SIG-M5 (cell line): ENCODE measurements at places on chromosomes 1 and 21.

GRCh38 chr1:216710055-216710454, 13.2 kb downstream of the ESRRG start:
- DNase-seq, result no peak

GRCh38 chr21:45867671-45868081, 113.9 kb upstream of the COL6A1 start:
- no peak for DNase-seq

DNA sequence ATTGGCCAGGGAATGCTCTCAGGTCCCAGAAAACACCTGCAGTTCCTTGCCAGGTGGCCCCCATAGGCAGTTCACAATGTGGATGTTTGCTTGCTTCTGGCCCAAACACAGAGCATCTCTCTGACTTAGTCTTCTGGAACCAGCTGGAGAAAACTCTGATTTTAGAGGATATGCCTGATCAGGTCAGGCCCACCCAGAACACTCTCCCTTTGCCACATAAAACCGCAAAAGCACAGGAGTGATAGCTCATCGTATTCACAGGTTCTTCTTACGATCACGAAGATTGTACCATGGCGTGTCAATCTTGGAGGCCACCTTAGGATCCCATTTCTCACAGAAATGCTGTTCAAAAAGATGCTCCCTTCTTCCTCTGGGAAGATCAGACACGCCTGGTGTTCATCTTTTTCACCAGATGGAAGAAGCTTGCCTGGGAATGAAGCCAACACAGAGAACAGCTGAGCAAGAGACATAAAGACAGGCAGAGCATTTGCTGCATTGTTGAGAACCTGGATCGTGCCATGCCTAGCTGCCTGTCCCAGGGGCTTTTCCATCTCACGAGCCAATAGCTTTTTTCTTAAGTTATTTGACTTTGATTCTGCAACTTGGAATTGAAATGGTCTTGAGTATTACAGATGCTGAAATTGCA, 11.6 kb upstream of the CD247 start:
- no peak for DNase-seq

- no peak for DNase-seq
These were observed 24.8 kb upstream of the CITED4 start for GRCh38 chr1:40887012-40887378.

- DNase-seq, result no peak
These were observed 2.3 kb downstream of the TCHH start for GRCh38 chr1:152112885-152113432.

- DNase-seq, result no peak
These were observed 204.7 kb downstream of the NFIA start for GRCh38 chr1:61287014-61287413.

GRCh38 chr1:223716302-223716862, 4.0 kb downstream of the CAPN2 start:
- DNase-seq, result no peak

DNA sequence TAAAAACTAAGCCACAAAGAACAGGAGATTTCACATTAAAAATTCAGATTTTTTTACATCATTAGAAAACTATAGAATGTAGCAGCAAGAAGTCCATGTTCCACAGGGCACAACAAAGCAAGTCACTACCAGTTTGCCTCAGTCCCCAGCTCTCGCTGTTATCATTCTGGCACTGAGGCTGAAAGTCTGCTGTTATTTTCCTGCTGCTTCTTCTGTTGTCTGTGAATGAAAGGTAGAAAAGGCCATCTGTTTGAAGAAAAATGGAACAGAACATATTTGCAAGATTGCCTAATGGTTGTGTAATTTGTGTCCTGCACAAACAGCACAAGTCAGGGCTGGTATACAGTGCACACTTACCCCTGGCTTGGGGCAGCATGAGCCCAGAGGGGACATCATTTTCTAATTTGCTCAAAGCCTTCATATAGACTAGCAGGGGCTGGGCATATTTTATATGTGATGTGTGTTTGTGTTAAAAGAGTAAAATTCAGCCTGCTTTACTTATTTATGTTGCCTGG, 105.6 kb upstream of the COG2 start:
- DNase-seq, result no peak

- DNase-seq, result no peak
These were observed 425.7 kb upstream of the USP24 start for GRCh38 chr1:55640708-55641473.

DNA sequence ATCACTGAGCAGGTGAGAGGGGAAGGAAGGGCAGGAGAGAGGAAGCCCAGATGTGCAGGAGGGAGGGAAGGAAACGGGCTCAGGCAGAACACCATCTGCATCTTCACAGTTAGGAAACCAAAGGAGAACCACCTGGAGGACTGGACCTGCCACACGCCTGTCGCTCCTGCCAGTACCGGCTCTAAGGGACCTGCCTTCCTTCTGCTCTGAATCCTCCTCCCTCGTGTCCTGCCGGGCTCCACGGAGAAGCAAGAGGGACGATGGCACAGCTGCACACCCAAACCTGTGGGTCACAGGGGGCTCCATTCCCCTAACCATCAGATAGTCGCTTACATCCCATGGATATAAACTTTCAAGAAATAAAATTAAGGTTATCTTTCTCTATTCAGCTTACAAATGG, 56.1 kb downstream of the TOR1AIP2 start:
- no peak for DNase-seq

DNA sequence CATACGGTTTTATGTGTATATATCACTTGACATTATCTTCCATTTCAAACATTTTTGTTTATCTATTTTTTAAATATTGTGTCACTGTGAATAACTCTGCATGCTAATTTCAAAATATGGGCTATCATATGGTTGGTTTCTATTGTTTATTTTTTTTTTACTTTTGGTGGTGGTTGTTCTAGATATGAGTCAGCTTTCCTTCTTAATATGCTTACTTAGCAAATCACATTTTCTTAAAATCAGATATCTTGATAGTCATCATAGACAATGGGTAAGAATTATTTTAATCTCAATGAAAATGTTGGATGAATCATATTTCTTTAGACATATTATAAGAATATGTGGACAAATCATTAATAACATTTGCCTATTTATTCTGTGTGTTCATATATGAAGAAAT, 881.5 kb downstream of the BRINP3 start:
- no peak for DNase-seq

DNA sequence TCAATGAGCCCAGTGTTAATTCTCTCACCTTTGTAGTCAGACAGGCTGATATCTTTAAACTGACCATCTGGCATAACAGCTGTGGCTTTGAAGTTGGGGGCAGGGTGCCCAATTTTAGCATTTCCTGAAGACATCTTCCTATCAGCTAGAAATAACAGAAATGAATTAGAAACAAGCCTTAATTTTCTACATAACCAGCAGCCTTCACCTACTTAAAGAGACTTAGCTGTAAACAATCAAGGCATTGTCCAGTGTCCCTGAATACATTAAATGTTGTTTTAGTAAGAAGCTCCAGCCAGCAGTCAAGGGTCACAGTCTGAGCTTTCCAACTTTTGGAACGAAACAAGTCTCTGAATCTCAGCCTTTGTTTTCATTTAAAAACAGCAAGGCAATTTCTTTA, 2.8 kb downstream of the PRDX1 start:
- DNase-seq, result no peak

GRCh38 chr1:110055493-110056284, 14.8 kb downstream of the ALX3 start:
- DNase-seq, result no peak

DNA sequence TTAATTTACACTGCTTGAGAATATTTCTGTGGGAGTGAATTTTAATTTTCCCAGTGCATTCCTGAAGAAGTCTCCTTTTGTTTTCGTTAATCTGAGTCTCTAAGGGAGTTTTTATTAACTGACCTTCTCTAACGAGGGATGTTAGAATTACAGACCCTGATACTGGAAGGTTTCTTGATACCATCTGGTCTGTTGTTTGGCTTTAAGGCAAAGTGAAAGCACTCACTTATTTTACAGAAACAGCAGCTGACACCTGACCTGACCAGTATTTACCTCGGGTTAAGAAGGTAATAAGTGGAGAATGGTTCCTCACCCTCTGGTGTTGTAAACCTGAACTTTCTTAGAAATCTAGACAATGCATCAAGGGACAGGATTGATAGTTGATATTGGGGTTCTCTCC, 12.4 kb downstream of the CDC14A start:
- DNase-seq, result no peak

DNA sequence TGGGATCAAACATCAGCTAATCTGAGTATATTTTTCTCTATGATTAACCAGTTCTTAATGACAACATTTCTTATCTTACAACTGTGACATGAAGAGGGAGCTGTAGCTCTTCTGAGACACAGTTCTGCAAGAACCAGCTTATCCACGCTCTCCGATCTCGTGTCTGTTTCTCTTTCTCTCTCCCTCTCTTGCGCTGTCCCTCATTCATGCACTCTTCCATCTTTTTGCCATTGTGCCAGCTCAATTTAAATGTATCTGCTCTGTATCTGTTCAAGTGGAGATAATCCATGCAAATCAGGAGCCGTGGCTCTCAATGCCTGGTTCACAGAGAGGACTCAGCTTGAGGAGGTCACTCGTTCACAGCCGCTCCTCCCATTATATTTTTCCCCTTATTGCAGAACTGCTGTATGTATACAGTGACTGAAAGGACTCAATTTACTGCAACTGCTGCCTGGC, 494.7 kb upstream of the ADGRL2 start:
- DNase-seq, result no peak

DNA sequence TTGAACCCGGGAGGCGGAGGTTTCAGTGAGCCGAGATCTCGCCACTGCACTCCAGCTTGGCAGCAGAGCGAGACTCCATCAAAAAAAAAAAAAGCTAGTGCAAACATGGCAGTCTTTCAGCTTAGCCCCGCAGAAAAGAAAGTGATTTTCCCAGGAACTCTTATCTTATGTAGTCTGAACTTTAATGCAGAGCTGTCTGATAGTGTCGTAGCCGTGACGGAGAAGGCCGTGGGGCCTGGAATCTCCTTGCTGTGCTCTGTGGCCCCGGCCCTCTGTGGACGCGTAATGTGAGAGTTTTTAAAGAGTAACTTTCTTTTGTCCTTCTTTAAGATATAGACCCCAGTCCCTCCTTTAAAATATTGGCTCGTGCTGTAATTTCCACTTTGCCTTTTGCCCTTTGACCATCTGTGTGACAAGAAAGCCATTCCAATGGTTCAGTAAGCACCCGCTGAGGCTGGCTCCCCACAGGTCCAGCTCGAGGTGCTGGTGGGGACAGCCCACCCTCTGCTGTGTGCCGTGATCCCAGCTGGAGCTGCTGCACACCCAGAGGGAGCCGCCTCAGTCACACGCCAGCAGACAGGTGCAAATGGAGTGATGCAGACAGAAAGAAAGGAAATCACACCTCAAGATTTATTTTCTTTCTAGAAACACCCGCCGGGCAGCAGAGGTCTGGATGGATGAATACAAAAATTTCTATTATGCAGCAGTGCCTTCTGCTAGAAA, 164.0 kb downstream of the PGBD5 start:
- DNase-seq, result no peak

GRCh38 chr1:63122079-63122478, 200.3 kb upstream of the FOXD3 start:
- DNase-seq, result no peak

- no peak for DNase-seq
These were observed 34.6 kb upstream of the NID1 start for GRCh38 chr1:236099355-236099974.

DNA sequence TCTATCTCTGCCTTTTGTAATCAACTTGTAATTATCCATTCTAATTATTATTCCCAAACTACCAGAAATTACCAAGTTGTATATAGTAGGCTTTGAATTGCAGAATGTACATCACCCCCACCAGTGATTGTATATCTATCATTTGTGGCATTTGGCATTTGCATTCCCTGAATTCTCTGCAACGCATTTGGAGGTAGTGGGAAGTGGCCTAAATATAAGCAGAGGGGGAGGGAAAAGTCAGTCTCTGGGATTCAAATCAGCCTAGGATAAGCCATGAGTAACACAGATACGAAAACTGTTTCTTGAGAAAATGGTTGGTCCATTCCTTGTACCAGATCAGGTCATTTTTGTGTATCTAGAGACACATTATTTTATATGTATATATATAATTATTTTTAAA, 20.7 kb downstream of the DDX20 start:
- no peak for DNase-seq

- DNase-seq, result no peak
These were observed 144.7 kb downstream of the CASZ1 start for GRCh38 chr1:10651793-10652192.

DNA sequence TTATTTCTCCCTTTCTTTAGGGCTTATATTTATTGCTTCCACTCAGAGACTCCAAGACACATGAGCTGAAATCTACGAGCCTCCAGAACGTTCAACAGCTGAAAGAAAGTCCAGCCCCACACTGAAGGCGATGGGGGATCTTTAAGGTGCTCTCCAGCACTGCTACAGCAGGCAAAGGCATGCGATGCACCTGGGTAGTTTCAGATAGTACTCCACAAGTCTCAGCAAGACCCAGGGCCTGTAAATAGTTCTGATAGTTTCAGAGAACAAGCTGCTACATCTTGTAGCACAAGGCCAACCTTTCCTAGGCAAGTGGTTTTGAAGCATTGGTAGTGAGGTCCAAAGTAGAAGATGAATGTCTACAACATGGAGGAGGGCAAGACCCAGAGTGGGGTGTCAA, 2.2 kb upstream of the HSD3B1 start:
- no peak for DNase-seq

DNA sequence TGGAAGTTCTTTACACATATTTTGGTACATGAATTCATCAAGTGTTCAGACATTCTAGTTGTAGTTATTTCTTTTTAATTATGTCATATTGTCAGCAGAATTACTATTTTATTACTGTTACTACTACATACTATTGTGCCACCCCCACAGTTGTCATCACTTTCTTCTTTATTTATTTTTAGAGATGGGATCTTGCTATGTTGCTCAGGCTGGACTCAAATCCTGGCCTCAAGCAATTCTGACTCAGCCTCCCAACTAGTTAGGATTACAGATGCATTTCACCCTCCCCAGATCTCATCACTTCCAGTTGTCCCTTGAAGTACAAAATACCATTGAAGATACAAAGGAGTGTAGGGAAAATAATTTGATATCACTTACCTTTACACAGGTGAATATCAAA, 258.0 kb downstream of the KCTD3 start:
- DNase-seq, result no peak

- DNase-seq, result no peak
These were observed 7.9 kb upstream of the FUBP1 start for GRCh38 chr1:77986810-77987209.

DNA sequence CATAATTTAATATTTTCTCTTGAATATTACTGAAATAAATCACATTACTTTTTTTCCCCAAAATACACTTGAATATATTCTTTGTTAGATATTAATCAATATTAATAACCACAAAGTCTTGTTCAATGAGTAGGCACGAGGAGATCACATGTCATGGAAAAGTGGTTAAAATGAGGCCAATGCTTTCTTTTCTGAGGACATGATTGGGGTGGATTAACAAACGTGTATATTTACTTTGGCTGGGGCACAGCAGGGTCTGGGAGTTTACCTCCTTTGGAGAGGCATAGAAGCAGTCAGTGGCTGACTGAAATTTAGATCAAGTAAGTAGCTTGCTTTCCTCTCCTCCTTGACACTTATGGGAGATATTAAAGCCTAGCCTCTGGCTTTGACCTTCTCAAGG, 664.3 kb upstream of the B3GALT2 start:
- DNase-seq, result no peak

DNA sequence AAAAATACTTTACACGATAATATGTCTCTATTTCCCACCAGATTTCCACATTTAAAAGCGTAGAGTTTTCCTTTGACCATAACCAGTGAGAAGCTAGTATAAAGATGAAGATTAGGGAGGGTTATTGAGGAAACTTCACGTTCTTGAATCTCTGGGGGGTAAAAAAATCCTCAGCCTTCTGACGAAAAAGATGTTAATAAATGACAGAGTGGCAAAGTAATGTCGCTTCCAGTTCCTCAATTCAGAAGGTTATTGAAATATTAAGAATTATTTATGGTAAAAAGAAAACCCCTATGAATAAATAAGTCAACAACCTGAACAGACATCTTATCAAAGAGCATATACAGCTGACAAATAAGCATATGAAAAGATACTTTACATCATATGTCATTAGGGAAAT, 241.0 kb downstream of the GPATCH2 start:
- DNase-seq, result no peak
